ENCODE measurements at places on chromosomes 11 and 22.

DNA sequence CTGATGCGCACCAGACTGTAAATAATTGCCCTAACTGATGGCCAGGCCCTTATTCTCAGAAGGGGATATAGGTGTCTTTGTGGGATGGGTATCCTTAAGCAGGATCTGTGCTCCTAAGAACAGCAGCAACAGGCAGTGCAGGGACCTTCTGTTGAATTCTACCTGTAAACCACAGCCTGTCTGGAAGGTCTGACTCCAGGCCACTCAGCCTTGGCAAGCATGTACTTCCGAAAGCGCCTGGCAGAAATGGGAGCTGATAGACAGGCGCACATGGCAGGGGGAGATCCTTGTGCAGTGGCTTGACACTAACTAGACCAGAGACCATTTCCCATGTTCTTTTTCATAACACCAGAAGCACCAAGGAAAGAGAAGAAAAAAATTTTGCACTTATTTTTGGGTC, 59.0 kb downstream of the C22orf31 start:
- DNase-seq: no peak

- no peak for DNase-seq
These were observed 549.3 kb upstream of the CCDC90B start for GRCh38 chr11:83835423-83835822.

DNA sequence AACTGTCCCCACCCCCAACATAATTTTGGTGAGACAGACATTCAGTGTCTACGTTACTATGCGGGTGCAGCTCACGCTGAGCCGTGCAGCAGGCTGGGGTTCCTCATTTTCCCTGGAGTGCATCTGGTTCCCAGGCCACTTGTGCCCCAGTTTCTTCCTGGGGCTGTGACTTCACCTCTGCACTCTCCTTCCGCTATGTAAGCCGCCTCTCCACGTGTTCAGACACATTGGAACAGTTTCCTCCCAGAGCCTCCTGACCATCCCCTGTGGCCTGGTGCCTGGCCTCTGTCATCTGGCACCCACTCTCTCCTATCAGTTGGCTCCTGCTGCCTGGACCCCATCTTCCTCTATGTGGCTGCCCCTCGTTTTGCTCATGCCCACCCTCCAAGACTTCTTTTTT, 46.2 kb upstream of the A4GALT start:
- DNase-seq: no peak

- no peak for DNase-seq
These were observed 817.4 kb downstream of the NTM start for GRCh38 chr11:132187814-132188213.

DNA sequence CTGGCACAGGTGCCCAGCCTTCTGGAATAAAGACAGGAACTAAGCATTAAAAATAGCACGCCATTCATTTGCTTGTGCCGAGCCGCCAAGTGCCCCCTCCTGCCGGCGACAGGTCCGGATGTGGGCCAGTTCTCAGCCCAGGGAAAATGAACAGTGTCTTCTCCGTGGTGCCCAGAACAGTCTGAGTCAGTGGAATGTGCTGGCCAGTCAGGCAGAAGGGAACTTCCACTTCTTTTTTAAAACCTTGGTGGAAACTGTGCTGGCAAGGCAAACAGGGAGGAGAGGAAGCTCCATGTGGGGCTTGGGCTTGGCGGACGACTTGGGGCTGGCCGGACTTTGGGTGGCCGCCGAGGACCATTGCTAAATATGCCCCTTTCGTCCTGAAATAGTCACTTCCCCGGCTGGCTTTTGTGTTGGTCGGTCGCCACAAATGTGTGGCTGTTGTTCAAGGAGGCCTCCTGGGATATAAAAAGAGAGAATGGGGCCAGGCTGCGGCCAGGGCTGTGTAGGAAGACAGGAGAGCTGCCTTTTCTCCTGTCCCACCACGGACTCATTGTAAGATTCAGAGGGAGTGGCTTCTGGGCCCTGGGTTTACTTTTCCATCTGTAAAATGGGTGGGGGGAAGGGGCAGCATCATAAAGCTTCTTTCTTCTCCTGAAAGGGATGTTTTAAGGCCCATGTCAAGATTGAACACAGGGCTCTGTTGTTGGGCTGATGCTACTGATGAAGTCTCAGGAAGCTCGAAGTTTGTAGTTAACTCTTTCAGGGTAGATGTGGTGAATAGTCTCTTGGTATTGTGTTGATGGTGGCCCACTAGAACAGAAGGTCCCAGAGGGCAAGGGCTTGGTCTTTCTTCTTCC, 101.0 kb downstream of the PTPRJ start:
- DNase-seq: no peak

DNA sequence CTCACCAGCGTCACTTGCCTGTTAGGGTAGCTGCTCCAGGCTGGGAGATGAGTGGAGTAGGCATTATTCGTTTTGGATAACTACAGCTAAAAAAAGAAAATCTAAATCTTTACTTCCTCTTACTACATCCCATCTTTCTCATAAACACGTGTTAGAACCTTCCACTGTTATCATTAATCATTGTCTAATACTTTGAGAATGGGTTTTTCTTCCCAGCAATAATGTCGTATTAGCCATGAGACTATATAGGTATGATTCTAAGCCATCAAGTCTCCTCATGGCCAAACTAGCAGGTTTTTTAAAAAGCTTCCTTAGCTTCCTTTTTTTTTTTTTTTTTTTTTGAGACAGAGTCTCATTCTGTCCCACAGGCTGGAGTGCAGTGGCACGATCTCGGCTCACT, 3.9 kb upstream of the TEF start:
- no peak for DNase-seq

GRCh38 chr22:29912605-29913398, 29.8 kb downstream of the MTMR3 start:
- no peak for DNase-seq

DNA sequence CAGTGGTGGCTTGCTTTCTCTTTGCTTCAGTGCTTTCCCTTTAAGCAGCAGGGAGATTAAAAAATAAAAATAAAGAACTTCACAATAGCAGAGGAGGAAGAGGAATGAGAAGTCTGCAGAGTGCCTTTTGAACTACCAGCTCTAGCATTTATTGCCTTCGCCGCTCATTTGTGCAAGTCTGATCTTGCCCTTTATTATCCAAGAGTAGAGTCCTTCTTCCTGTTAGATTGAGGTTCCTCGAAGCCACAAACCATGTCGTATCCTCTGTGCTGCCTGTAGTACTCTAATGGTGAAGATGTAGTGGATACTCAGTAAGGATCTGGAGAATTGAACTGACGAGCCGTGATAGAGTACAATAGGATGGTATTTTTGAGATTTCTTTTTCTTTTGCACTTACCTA, 101.2 kb upstream of the RAG2 start:
- DNase-seq: no peak

DNA sequence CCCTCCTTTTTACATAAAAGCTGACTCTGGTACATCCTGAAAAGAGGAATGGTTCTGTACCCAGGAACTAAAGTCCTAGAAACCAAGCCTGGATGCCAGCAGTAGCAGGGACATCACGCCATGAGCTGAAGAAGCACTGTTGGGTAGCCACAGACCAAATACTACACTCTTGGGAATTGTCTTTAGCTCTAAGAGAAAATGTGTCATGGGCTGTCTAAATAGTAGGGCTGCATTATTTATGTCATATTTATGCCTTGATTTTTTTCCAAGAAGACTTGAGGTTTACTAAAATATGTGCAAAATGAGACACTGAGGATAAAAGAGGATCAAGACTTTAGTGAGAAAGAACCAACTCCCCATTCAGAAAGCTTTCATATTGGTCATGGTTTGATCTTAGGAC, 213.6 kb downstream of the RAB38 start:
- no peak for DNase-seq

DNA sequence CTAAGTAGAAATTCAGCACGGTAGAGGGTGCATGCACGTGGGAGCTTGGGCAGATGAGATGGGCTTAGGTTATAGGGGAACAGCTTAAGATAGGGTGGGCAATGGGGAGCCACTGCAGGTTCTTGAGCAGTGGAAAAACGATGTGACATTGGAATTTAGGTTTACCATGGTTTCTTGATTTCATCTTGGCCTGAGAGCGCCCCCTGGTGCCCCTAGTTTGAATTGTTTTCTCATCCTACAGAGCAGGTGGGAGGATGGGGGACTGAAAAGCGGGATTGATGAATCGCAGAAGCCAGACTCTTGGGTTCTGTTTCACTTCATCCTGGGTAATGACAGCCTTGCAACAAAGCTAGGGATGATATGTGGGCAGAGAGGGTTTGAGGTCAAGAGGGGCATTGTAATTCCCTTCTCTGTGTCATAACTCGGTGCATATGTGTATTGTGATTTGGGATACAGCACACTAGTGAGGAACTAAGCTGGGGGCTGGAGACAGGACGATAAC, 6.7 kb upstream of the MCAM start:
- DNase-seq: peak; percentile 59

DNA sequence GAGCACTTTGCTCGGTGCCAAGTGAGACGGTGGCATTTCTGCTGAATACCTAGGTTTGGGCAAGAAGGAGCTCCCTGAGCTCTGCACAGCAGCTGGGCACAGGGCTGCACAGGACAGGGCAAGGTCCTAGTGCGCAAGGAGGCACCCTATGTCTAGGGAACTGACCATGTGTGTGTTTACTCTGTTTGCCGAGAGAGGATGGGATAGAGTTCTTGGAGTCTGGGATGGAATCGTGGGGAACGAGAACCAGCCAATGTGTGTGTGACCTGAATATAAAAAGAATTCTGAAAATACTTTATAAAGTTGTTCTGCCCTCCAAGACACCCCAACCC, 179.5 kb upstream of the NECTIN1 start:
- DNase-seq: no peak

GRCh38 chr11:73177778-73178539, 35.8 kb upstream of the FCHSD2 start:
- peak; percentile 95 for DNase-seq

GRCh38 chr22:45204241-45204640, 36.5 kb downstream of the KIAA0930 start:
- DNase-seq: no peak

DNA sequence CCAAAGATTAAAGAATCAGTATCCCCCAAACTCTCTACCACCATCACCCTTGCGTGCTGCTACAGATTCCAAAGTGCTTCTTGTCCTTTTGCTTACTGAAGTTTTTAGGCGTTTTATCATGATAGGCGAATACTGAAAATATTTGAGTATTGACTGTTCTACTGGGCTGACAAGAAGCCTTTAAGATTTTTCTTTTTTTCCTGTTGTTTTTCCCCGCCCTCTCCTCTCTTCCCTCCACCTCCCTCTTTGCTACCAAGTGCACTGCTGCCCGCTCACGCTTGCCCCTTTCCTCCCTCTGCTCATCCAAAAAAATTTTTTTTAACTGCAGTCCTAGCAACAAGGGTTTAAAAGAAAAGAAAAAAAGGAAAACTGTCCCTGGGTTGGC, 679 bp downstream of the SPCS2 start:
- DNase-seq: no peak

GRCh38 chr11:102666331-102666957, 39.1 kb downstream of the MMP27 start:
- DNase-seq: peak; percentile 71

- DNase-seq: no peak
These were observed 46.2 kb downstream of the FLRT1 start for GRCh38 chr11:64081745-64082442.

- DNase-seq: no peak
These were observed 29.3 kb downstream of the ZBTB16 start for GRCh38 chr11:114088836-114089235.

DNA sequence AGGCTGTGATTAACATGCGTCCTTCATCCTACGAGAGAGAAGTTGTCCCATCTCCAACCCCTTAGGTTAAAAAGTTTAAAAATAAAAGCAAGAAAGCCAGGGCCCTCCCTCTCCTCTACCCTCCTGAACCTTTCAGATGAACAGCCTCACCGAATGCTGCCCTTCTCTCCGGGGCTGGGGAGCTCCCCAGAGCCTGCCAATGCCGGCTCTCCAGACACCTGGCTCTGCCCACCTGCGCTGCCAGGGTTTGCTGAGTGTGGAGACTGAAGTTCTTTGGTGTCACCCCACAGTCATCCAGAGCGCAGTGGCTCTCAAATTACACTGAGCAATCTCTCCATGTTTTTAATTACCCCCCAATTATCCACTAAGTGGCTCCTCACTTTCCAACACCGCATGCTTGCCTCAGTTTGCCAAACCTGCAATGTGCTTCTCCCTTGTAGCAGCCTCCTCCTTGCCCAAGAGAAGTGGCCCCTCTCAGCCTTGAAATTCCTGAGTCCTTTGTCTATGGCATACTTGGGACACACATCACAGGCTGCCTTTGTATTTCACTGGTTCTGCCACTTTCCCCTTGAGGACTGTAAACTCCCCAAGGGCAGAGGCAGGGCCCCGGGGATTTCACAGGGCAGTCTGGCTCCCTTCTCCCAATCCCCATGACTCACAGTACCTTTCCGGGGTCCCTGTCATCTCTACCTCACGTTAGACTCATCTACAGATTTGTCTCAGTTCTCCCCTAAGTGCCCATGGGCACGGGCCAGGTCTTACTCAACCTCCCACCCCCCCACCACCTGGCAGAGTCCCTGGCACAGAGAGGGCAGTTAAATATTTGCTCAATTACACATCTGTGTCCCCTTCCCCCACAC, 2.0 kb downstream of the MYH9 start:
- DNase-seq: no peak

GRCh38 chr11:95230810-95231126, 234 bp downstream of the SESN3 start:
- DNase-seq: peak; percentile 22

DNA sequence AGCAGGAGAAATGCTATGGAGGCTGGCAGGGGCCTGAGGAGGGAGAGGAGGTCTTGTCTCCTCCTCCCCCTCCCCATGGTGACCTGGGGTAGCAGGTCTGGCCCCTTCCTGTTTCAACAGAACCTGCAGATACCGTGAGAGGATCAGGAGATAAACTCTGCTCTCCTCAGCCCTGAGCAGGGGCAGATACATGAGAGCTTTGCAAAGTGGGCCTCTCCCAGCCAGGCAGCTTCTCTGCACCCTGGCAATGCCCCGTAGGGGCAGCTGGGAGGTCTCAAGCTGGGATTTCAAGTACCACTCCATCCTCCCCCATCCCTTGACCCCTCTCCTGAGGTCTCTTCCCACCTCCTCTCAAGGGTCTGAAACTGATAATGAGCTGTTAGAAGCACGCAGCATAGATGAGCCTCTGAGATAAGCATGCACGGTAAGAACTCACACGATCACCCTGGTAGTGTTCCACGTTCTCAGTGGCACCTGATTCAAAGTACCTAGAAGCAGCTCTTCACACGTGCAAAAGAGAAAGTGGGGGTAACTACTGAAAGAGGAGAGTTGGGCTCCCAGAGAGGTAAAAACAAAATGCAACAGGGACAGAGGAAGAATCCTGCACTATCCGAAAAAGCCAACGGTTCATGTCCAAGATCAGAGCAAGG, 4.9 kb upstream of the CCDC86 start:
- no peak for DNase-seq
